Naive thymus-derived CD4-positive, alpha-beta T cell (primary cell): ENCODE measurements at places on chromosomes 7 and 10. TPM values are rescaled to one million over a fixed set of nuclear protein-coding genes. Genes with fewer than 3 reads are reported as not detected.

GRCh38 chr7:77995717-77996116 lies 197.1 kb downstream of the PHTF2 start:
- no peak for DNase-seq

GRCh38 chr7:47807126-47807525 lies 141.1 kb downstream of the PKD1L1 start:
- DNase-seq, result no peak

GRCh38 chr10:45076891-45077290 lies 76.2 kb downstream of the ZNF22 start:
- DNase-seq, result no peak

GRCh38 chr10:11509036-11509435 lies 102.4 kb downstream of the USP6NL start:
- DNase-seq, result no peak

DNA sequence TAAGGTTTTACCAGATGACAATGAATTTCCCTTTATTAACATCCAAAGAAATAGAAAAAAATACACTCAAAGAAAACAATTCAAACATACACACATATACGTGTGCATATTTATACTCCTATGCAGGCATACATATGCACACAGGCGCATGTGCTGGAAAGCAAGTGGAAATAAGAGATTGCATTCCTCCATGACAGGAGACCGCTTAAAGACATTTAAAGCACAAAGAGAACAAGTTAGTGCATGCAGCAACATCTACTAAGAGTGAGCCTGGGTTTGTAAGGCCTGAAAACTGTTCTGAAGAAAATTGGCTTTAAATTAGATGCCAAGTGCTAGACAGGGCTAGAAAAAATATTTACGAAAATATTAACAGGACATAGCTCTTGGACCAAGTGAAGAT lies 40.1 kb upstream of the PPP1R17 start:
- no peak for DNase-seq

- no peak for DNase-seq
Measured at GRCh38 chr7:158676171-158676840, 28.3 kb downstream of the NCAPG2 start.

DNA sequence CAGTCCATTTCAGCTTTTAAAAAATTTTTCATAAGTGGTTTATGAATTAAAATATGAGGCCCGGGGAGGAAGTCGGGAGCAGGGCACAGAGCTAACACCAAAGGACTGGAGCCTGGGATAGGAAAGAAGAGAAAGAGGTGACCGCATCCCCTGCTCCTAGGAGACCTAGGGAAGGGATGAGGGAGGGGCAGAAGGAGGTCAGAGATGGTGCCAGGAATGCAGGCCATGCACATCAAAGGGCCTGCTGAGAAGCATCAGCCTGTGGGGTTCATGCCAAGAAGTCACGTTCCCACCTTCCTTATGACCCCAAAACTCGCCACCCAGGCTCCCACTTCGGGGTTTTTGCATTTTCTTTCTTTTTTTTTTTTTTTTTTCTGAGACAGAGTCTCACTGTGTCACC lies 14.7 kb upstream of the TOMM7 start:
- DNase-seq, result no peak

The OR13A1 gene
- 0.24 TPM for total RNA-seq

The PON1 gene
- not detected for total RNA-seq

The MYH16 gene
- total RNA-seq, result not detected
